Mucosa of gallbladder (tissue), 1 donor: ENCODE measurements at places on chromosomes 2 and 18.

DNA sequence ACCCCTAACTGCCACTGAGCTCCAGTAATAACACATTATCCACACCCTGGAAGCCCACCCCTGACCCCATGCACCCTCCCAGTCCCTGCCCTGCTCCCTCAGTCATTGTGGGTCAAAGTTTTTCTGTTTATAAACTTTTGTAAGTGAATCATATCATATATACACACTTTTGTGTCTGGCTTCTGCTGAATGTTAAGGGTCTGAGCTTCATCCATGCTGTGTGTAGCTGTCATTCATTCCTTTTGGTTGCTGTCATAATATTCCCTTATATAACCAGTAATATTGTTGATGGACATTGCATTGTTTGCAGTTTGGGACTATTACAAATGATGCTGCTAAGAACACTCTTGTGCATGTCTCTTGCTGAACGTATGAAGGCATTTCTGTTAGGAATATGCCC is 14.5 kb downstream of the CNNM4 start:
- no peak for DNase-seq

DNA sequence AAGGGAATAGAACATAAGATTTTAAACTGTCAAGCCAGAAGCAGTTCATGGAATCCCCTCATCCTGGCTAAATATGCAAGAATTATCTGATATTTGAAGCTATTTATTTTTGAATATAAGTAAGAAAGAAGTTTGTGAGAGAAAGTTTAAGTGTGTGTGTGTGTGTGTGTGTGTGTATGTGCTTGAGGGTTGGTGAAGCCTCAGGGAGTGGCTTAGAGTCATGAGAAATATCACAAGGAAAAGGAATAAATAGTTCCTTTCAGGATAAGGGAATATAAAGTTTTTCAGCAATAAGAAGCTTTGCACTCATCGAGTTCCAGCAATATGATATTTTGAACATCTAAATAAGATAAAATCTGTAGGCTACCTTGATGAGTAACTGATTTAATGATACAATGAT is 359.6 kb downstream of the MEIS1 start:
- DNase-seq: no peak

- no peak for DNase-seq
Observed at GRCh38 chr2:190769258-190769657, 111.4 kb upstream of the GLS start.

- peak; percentile 68 for DNase-seq
Observed at GRCh38 chr2:29113891-29114321, 1.3 kb upstream of the CLIP4 start.

DNA sequence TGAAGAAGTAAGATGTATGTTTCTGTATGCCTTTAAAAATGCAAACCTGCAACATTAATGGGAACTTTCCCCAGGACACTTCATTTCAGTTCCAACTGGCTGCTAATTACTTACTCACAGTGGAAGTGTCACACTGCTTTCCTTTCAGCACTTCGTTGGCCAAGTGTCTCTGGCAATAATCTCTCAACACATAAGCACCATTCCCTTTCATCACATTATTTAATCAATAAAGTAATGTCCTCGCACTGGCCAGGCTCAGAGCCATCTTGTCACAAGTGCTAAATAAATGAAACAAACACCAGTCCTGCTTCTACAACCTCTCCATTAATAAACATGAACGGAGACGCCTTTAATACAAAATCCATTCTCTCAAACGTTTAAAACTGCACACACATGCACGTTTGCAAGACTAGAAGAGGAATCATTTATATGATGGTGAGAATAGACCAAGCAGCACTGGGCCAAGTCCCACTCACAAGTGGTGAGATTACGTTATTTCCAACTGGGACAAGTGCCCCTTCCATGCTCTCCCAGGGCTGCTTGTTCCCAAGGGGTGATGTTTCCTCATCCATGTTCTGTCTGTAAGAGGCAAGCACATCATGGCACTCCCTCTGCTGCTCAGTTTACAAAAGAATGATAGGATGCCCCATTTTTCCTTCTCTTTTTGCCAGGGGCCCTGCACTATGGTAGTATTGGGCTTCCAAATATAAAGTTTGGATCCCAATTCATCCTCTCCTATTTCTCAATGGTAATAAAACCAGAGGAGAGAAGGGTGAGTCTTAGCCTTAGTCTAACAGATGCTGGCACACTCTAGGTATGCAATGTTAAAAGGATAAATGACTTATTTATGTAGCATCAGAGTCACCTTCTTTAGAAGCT is 56.8 kb upstream of the ETAA1 start:
- no peak for DNase-seq

DNA sequence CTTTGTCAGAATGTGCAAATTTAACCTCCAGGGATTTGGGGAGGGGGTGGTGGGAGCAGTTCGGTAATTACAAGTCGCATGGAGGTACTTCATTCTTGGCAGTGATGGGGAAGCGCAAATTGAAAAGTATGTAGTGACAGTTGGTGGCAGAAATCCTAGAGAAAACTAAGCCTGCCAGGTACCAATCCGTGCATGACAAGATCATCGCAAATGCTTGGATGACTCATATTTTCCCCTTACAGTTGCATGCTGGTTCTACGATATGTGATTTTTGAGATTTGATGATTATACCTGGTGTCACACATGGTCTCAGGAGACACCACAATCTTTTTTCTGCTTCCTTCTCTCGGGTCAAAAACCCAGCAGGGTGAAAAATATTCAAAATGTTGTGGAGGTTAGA is 479.7 kb upstream of the ID2 start:
- DNase-seq: no peak

- no peak for DNase-seq
Observed at GRCh38 chr2:16655445-16655837, 10.2 kb downstream of the CYRIA start.

DNA sequence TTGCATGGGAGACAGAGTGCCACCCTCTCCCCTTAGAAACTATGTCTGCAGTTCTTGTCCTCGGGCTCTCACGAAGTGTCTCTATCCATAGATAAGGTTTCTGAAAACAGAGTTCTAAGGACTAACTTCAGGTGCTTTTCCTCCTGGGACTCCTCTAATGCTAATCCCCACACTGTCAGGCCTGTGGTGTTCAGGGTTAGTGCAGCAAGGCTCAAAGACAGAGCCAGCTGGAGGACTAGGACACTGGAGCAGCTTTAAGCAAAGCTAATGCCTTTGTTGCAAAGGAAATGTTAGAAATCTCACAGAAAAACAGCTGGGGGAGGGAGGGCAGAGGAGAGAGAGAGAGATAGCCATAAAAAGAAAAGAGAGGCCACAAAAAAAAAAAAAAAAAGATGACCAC is 824.0 kb upstream of the FSHR start:
- no peak for DNase-seq

DNA sequence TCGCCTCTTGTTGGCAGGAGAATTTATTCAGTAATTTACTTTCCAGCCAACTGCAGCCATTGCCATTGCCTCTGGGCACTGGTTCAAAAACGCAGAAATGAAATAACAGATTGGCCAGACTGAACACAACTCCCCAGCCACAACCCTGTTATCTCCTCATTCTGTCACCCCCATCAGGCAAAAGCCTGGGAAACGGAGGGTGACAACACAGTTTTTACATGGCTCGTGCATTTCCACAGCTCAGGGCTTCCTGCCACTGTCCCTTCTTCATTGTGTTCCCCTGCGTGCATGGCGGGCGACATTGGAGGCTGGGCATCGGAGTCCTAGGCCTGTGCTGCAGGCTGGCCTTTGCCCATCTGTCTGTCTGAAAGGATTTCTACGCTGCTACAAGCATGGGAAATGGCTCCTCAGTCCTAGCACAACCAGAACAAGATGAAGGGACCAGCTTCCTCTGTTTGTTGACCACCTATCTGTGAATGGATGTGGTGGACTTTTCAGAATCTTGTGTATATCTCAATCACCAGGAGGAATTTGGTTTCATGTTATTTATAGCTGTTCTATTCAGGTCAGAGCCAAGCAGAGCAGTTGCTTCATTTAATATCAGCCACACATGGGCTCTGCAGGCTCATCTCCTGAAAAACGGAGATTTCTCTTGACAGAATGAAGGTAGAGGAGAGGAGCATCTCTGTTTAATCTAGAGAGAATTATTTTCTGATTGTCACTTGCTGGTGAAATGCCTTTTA is 107.0 kb downstream of the MGAT5 start:
- DNase-seq: no peak

DNA sequence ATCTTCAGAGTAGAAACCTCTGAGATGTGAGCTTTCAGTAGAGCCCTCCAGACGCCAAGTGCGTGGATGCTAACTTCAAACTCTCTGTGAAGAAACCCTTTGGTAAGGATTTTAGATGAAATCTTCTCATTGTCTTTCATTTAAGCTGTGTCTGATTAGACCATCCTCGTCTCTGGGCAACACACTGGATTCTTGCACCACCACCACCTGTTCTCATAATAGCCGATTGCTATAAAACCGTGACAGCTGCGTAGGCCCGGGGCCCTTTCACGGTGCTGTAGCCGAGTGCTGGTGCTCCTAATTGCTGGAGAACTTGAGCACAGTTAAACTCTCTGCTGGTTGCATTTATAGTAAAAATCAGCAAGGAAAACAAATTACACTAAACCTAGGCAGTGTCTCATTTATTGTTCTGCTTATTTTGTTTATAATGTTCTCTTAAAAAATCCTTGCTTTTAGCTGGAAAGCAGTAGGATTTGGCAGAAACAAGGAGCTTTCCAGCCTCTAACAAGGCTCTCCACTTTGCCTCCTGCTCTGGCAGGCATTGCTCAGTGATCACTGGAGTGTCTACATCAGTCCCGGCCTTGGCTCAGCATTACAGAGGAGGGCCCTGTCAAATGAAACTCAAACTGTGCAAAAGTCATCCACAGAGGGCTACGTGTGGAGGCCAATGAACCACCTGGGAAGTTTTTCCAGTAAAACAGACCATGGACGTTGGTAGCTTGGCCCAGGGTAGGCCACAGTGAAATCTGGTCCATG is 40.9 kb upstream of the MBP start:
- DNase-seq: no peak

DNA sequence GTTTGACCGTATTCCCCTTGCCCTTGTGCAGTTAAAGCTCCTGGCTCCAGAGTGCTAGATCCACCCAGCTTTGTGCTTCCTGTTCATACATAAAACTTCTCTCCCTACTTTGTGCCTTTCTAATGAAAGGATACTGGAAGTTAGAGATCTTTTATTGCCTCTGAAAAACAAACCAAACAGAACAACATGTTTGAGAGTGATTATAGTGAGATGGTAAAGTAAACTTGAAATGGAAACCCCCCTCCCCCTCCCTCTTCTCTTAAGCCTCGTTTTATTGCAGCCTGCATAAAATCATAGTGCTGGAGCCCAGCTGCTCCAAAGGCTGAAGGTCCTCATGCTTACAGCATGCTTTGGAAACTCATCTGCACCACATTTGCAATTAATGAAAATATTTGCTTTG is 125.1 kb downstream of the TANC1 start:
- no peak for DNase-seq

- no peak for DNase-seq
Observed at GRCh38 chr2:180124273-180125139, 117.4 kb upstream of the CWC22 start.

DNA sequence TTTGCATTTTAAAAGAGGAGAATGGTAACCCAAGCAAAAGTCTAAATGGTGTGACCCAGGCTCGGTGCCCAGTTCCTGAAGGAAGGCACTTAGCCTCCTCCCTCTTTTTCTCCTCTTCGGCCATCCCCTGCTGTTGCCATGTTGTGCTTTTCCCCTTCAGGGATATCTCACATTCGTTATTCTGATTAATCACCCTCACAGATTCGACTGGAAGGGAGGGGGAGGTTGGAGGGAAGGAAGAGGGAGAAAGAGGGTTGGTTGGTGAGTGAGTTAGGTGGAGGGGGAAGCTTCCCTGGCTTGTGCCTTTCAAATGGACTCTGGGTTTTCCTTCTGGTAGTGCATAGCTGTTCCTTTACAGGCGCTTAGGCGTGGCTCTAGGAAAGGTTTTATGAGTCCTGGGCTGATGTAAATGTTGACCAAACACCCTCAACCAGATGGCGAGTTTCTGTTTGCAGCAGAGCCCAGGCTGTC is 39.0 kb upstream of the LYPD6B start:
- DNase-seq: no peak

DNA sequence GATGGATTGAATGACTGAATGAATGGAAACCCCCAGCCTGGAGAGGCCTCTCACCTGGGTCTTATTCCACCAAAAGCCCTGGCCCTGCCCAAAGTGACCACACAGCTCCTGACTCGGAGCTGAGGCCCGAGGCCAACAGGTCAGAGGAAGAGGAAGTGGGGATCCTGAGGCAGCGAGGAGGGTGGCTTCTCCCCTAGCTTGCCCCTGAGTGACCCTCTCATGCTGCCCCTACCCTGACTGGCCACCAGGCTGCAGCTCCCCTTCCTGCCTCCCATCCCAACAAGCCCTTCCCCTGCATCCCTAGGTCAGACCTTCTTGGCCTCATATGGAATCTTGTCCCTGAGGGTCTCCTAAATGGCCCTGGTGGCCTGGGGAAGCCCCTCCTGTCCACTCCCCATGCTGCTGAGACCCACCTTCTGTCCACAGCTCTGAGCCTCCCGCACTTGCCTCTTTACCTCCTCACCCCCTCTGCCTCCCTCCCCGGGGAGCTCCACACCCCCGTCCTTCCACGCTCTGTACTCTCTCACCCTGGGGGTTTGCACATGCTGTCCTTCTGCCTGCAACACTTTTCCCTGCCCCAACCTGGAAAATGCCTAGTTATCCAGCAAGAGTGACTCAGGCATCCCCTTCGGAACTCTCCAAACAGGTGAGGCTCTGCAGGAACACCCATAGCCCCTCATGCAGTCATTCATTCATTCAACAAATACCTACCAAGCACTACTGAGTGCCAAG is 134.8 kb upstream of the HDAC4 start:
- DNase-seq: no peak

- DNase-seq: no peak
Observed at GRCh38 chr2:31129375-31130171, 8.7 kb downstream of the GALNT14 start.

DNA sequence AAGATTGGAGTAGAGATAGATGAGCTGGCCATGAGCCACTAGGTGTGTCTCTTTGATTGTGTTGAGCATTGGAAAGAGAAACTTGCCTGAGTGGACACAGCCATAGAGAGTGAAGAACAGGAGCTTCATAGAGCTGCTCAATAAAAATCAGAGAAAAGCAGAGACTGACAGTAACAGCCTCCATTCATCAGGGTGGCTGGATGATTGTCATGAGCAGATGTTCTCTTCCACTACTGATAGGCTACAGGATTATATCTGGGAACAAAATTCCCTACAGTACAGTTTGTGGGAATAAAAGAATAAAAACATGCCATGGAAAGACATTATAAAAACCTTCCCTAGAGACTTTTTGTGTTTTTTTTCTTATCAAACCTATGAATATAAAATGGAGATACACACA is 404.8 kb upstream of the ACVR2A start:
- no peak for DNase-seq
